ENCODE measurements at places on chromosomes 5 and 9.

- DNase-seq = no peak
Observed at GRCh38 chr5:79243224-79243623, 7.3 kb downstream of the JMY start.

DNA sequence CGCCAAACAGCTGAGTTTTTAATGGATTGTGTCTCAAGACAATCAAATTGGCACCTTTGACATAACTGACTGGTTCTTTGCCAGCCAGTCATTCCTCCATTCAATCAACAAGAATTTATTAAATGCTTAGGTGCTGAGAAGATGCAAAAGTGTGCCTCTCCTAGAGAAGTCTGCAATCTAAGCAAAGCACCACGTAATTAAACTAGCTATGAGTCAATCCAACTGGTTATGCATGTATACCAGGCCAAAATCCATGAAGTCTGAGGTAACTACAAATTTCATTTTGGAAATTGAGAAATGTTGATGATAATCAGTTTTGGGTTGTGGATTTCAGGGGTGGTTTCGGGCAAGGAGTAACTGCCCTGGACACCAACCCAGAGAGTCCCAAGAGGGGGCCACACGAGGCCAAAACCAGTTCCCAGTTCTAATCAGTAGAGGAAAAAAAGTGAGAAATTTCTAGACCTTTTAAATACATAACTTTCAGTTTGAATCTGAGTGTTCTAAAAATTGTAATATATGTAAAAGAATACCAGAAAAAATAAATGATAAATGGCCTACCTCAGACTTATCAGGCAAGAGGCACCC, 92.6 kb downstream of the EFNA5 start:
- DNase-seq = no peak

DNA sequence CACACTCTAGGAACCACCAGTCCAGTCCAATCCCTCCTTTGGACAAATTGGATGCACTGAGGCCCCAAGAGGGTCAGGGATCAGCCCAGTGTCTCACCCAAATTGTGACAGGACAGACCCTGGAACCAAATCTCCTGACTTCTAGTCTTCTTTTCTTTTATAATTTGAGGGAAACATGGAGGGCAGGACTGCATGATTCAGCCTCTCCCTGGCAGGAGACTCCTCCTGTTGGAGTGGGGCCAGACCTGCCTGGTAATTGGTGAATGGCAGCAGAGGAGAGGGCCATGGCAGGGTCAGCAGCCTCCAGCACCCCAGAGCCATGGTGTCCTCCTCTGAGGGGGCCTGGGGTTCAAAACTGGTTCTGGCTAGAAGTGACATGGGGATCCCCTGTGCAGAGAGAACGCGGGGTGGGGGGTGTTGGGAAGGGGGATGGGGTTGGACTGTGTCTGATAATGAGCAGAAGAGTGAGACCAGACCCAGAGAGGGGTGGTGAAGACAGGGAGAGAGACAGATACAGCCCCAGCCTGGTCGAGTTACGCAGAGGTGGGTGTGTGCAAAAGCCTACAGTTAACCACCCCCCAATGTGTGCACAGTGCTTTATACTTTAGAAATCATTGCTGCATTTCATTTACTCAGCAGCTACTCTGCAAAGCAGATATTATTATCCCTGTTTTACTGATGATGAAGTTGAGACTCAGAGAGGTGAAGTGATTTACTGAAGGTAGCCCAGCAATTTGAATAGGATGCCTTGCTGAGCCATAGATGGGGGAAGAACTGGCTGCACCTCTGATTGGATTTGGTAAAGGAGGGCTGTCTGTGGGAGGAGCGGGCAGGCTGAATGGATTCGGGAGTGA, 3.8 kb upstream of the SYNPO start:
- no peak for DNase-seq

DNA sequence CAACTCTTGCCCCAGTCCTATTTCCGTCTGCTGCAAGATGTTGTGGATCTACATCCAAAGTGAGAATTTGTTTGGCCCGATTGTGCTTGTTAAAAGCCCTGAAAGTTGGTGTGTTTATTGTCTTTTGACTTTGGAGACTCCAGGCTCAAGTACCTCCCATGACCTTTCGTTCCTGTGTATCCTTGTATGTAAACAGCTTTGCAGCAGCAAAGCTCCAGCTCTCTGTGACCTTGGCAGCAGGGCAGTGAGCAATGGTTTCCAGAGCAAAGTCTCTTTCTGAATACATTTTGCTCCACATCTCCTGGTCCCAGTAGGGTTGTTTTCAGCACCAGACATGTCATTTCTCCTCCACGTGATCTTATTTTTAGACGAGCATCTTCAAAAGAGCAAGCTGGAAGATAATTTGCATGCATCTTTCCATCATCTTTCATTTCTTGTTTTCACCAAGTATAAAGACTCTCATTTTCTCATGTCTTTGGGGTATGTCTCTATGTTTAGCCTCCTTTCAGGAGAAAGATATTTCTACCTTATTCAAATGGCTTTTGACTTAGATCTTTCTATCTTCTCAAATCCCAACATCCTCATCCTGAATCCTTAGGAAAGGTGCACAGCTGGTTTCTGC, 68.1 kb upstream of the ERCC6L2 start:
- no peak for DNase-seq

- DNase-seq = no peak
Observed at GRCh38 chr5:84202136-84202535, 182.5 kb downstream of the EDIL3 start.

GRCh38 chr5:144472221-144472620, 301.5 kb downstream of the KCTD16 start:
- no peak for DNase-seq

DNA sequence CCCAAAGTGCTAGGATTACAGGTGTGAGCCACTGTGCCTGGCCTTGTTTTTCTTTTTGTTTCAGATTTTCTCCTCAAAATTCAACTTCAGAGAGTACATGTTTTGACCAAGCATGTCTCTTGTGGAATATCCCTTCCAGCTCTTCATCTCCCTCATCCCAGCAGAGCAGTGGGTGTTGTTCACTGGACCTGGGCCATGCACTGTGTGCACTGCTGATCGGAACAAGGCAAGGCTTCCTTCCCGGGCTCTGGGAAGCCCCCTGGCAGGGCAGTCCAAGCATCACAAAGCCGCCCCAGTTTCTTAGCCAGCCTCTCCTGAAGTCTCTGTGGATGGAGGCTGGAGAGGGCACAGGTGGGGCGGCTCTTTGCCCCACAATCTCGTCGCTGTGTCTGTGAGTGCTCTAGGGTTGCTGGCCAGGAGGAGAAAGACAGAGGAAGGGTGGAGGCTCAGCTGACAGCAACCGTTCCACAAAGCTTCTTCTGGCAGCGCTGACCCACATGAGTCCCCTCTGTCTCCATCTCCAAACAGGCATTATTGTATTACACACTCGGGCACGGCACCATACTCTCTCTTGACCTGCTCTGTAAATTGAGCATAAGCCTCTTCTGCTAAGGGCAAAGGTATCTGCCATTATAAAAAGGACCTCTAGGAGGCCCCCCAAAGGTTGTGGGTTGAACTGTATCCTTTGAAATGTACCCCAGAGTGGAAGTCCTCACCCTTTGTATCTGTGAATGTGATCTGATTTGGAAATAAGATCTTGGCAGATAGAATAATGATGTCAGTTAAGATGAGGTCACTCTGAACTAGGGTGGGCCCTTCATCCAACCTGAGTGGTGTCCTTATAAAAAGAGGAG, 89.6 kb downstream of the TARS1 start:
- DNase-seq = no peak

DNA sequence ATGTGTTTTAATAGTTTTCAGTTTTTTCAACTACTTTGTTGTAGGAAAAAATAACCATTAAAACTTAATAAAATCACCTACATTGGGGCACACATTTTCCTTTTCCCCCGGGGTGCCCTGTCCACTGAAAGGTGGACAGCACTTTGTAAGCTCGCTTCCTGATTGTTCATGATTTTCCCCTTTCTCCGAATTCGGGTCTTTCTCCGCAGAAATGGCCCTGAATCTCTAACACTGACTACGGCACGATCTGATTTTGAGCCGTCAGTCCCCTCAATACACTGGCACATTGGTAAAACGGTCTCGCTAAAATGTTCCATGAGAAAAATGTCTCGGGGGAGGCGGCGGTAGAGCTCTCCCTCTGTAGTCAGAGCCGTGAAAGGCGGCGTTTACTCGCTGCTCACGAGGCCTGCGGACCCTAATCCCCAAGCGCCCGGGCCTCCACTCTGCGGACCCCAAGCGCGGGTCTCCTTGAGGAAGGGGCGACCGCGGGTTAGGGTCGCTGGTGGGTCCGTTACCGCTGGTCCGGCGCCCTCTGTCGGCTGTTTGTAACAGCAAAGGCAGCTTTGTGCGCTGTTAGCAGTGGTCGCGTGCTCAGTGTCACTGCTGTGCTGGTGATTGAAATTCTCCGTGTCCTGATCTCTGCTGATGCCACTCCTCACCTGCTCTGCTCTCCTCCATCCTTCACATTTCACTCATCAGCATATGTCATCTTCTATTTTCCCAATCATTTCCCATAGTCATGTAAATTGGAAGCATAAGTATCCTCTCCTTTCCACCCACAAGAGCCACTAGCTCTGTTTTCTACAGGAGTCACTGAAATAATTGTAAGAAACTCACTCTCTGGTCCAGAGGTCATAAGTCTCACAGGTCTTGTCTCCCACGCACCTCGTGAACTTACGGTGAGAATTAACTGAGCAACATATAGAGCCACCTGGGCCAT, 10.8 kb upstream of the IFNA2 start:
- peak; percentile 8 for DNase-seq

- DNase-seq = no peak
Observed at GRCh38 chr9:128072144-128073021, 4.4 kb downstream of the SLC25A25 start.

- no peak for DNase-seq
Observed at GRCh38 chr9:87382900-87383299, 114.8 kb upstream of the DAPK1 start.

GRCh38 chr5:106163233-106163632, 1507.5 kb downstream of the EFNA5 start:
- DNase-seq = no peak

DNA sequence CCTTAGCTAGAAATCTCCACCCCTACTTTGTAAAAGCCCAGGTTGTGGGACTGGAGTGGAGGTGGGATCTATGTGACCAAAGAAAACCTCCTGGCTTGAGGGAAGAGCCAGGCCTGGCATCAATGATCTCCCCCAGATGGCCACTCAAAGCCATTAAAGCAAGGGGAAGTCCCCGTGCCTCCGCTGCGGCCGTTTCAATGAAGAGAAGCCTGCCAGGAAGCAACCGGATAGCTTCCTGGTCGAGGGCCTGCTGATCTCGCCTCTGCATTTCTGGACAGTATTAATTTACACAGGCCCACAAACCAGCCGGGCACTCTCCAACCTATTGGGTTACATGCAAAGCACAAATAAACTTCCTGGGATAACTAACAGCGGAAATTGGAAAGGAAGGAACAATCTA, 160.5 kb upstream of the MSX2 start:
- DNase-seq = no peak

DNA sequence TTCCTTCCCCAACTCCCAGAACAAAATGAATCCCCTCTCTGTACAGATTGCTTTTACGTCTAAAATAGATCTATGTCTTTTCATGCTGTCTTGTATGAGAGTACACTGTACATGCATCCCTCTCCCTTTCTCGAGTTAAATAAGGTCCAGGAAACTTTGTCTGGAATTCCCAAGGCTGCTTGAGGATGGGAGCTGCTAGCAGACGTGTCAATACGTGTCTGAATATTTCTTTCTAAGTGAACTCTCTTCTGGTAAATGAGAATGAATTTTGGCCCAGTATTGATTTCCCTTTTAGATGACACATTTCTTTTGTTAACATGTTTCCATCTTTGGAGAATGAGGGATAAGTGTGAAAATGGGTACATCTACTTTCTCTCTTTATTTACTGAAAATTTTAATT, 59.6 kb upstream of the GAS1 start:
- DNase-seq = no peak

GRCh38 chr9:112868461-112868860, 22.2 kb downstream of the SLC46A2 start:
- DNase-seq = no peak

- DNase-seq = no peak
Observed at GRCh38 chr5:5783021-5783420, 360.5 kb downstream of the ICE1 start.

DNA sequence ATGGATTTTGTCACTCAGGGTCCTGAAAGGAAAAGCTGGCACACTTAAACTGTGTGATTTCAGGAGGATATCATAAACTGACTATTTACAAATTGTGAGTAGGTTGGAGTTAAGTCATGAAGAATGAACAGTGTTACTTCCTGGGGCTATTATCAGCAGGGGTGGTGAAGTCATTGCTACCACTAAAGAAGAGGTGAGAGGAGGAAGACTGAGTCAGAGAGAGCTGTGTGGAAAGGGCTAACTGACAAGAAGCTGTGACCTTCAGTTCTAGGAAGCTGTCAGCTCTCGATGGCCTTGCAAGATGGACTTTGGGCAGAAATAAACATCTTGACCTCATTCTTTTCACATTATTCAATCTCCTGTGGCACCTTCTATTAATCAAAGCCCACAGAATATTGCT, 72.3 kb upstream of the STARD4 start:
- DNase-seq = no peak

DNA sequence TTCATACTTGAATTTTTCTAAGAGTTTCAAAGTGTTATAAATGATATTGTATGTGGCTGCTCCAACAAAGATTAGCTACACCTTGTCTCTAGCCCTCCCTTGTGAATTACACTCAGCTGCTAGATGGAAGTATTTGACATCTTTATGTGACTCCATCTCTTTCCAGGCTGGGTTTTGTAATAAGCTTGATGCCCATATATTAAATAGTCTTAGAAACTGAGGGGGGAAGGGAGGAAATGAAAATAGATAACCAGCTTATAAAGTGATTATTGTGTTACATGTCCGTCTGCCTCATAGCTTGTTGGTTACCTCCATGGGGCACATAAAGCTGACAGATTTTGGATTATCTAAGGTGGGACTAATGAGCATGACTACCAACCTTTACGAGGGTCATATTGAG, 63.4 kb downstream of the CD180 start:
- no peak for DNase-seq

GRCh38 chr9:38432922-38433510, 8.8 kb upstream of the IGFBPL1 start:
- DNase-seq = no peak

- no peak for DNase-seq
Observed at GRCh38 chr5:168300326-168301182, 9.1 kb downstream of the WWC1 start.

- DNase-seq = no peak
Observed at GRCh38 chr5:139650689-139651042, 2.5 kb downstream of the CXXC5 start.

DNA sequence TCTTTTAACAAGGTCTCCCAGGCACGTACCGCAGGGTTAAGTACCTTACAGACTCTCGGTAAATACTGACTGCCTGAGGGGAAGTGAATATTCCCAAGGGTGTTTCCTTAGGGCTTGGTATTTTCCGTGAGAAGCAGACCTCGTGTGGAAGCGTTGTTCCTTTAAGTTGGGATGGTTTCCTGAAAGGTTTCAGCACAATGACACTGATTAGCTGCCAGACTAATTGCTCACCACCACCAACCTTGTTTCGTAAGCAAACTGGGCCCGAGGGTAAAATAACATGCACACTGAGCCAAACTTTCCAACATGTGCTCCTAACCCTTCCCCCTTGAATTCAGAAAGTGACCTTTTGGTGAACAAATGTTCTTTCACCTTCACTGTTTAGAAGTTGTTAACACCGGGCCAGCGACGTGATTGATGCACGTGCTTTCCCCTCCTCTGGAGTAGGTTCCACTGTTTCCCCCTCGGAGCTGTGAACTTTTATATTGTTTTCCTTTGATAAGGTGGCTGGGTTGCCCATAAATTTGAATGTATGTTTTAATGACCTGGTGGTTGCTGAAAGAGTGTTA, 128.1 kb upstream of the RPS23 start:
- no peak for DNase-seq

All from stimulated activated CD8-positive, alpha-beta memory T cell treated with anti-CD3 and anti-CD28 coated beads, Interleukin-15, amount 100 ng/mL, for 4 hours (primary cell).